ENCODE measurements at places on chromosomes 7 and 10. TPM values are rescaled to one million over a fixed set of nuclear protein-coding genes. Genes with fewer than 3 reads are reported as not detected.

IQCE gene
- total RNA-seq: 9.3 TPM

SPAG6 gene
- total RNA-seq: 0.37 TPM

NXPH1 gene
- 2.0 TPM for total RNA-seq

PTN gene
- total RNA-seq: 91.1 TPM

UNCX gene
- total RNA-seq: not detected

PSTK gene
- 5.0 TPM for total RNA-seq

ASAH2B gene
- 5.2 TPM for total RNA-seq

BHLHA15 gene
- not detected for total RNA-seq

UMAD1 gene
- 14.6 TPM for total RNA-seq

EPO gene
- total RNA-seq: not detected

MYH16 gene
- total RNA-seq: not detected

LIPF gene
- not detected for total RNA-seq

ZMIZ2 gene
- 13.3 TPM for total RNA-seq

CLCN1 gene
- total RNA-seq: 0.16 TPM

MSS51 gene
- total RNA-seq: 5.9 TPM

LEP gene
- total RNA-seq: not detected

OR2A1 gene
- total RNA-seq: 0.05 TPM

VIM gene
- 1,379 TPM for total RNA-seq

FAM25G gene
- not detected for total RNA-seq

OR6V1 gene
- not detected for total RNA-seq

ETV1 gene
- total RNA-seq: 34.1 TPM

SDHAF3 gene
- total RNA-seq: 22.3 TPM

CRTAC1 gene
- total RNA-seq: 3.7 TPM

IGF2BP3 gene
- 65.7 TPM for total RNA-seq

ADRA2A gene
- 3.6 TPM for total RNA-seq

GLCCI1 gene
- total RNA-seq: 33.4 TPM

SAP25 gene
- not detected for total RNA-seq

CYP3A7 gene
- total RNA-seq: 0.21 TPM

HTR5A gene
- total RNA-seq: not detected

ALOX5 gene
- total RNA-seq: 25.7 TPM

GHRHR gene
- total RNA-seq: not detected

LRRC4 gene
- total RNA-seq: 3.2 TPM

PPP1R17 gene
- not detected for total RNA-seq

CDK13 gene
- total RNA-seq: 149 TPM

FAM24B gene
- 2.4 TPM for total RNA-seq

MNX1 gene
- not detected for total RNA-seq

ST8SIA6 gene
- total RNA-seq: 3.7 TPM

GBF1 gene
- 29.3 TPM for total RNA-seq

NKX1-2 gene
- total RNA-seq: not detected

SPDYE9 gene
- not detected for total RNA-seq

LRRC18 gene
- 0.32 TPM for total RNA-seq

FAM221A gene
- total RNA-seq: 4.3 TPM

SGCE gene
- 201 TPM for total RNA-seq

OPN1SW gene
- total RNA-seq: not detected

MUC12 gene
- total RNA-seq: 1.1 TPM

TRIL gene
- total RNA-seq: 20.4 TPM

GPR37 gene
- total RNA-seq: 5.4 TPM

PTPRE gene
- total RNA-seq: 15.9 TPM

DNAJB12 gene
- total RNA-seq: 21.9 TPM

CAMK2B gene
- total RNA-seq: 1.5 TPM

STRIP2 gene
- 4.1 TPM for total RNA-seq

PNLIPRP2 gene
- total RNA-seq: not detected

MRLN gene
- total RNA-seq: 5.7 TPM

LRRD1 gene
- 1.8 TPM for total RNA-seq

TAS2R38 gene
- total RNA-seq: not detected

ACTR3C gene
- total RNA-seq: 6.5 TPM

AEBP1 gene
- 57.2 TPM for total RNA-seq
